Stimulated activated CD4-positive, alpha-beta T cell treated with anti-CD3 and anti-CD28 coated beads, Interleukin-4, amount 100 ng/mL, for 1 hour (primary cell): ENCODE measurements at places on chromosomes 1 and 21.
A peak's percentile ranks its signal among the peaks of the same experiment; 100 is the strongest.

DNA sequence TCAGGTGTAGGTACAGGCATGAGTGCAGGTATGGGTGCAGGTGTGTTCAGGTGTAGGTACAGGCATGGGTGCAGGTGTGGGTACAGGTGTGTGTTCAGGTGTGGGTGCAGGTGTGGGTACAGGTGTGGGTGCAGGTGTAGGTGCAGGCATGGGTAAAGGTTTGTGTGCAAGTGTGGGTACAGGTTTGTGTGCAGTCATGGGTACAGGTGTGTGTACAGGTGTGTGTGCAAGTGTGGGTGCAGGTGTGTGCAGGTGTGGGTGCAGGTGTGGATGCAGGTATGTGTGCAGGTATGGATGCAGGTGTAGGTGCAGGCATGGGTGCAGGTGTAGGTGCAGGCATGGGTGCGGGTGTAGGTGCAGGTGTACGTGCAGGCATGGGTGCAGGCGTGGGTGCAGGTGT lies 79.4 kb upstream of the ACTL8 start:
- DNase-seq: no peak

- peak; percentile 72 for DNase-seq
Observed at GRCh38 chr1:9724706-9725476, 73.4 kb downstream of the PIK3CD start.

- DNase-seq: no peak
Observed at GRCh38 chr1:199279067-199279466, 640.2 kb downstream of the PTPRC start.

- DNase-seq: no peak
Observed at GRCh38 chr1:227174164-227174563, 144.1 kb downstream of the CDC42BPA start.

DNA sequence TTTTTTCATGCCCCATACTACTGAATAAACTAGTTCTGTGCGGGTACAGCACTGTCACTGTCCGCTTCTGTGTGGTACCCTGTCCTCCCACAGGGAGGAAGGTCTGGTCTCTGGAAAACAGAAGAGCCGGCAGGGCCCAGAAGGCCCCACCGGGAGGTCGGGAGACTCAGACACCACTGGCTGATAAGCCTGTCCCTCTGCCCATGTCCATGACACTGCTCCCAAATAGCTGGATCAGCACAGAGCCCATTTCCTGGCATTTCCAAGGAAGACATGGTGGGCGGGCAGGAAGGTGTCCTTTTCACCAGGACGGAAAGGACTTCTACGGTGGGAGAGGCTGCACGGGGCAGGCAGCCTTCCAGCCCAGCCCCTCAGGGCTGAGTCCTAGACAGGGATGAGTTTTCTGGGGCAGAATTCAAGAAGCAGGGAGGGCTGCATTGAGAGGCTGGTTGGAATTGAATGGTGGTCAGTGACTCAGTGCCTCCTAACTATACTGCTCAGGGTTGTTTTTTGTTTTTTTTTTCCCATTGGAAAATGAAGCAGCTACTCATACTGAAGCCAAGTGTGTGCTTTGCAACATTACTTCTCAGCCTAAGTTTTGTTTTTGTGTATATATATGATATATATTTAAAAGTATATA lies 7.1 kb downstream of the PSRC1 start:
- DNase-seq: no peak

- DNase-seq: no peak
Observed at GRCh38 chr1:5940723-5941407, 51.4 kb downstream of the NPHP4 start.

- no peak for DNase-seq
Observed at GRCh38 chr1:205517763-205518162, 13.3 kb downstream of the CDK18 start.

DNA sequence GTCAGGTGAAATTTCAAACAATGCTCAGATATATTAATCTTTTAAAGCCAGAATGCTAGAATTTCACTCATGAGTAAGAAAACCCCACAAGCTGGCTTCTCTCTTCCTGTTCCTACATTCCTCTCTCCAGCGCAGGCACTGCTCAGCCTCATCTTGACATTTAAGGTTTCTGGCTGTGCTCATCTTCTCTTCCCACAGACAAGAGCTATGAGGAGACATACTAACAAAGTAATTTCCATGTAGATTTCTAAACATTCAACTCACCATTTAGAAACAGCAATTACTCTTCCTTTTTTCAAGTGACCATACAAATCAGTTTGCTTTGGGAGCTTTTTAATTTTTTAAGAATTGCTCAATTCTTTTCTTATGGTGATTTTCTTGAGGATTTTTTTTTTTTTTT lies 7.8 kb upstream of the LRRC8D start:
- no peak for DNase-seq

DNA sequence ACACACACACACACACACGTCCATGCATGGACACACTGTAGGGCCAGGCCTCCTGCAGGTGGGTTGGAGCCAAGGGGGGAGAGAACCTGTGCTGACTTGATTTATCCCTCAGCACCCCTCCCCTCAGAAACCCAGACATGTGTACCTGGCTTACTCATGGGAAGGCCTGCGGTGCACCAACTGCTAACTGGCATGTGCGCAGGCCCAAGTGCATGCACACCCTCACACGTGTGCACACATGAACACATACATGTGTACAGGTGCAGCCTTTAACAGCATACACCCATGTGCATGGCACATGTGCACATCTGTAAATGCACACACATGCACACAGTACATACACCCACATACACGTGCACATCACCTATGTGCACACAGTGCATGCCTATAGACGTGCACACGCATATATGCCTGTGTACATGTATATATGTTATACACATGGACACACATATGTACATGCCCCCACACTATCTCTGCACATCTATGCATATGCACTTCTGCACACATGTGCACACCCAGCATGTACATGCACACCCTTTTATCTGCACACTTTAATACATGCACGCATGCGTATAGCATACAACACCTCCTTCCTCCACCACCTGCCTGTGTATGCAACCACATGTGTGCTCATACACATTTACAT lies 67.5 kb downstream of the TRIM11 start:
- DNase-seq: no peak

- DNase-seq: no peak
Observed at GRCh38 chr1:51843948-51844347, 34.6 kb downstream of the NRDC start.

GRCh38 chr1:232226197-232226712 lies 403.7 kb downstream of the SIPA1L2 start:
- no peak for DNase-seq

- DNase-seq: no peak
Observed at GRCh38 chr1:246618240-246618808, 52.1 kb downstream of the CNST start.

DNA sequence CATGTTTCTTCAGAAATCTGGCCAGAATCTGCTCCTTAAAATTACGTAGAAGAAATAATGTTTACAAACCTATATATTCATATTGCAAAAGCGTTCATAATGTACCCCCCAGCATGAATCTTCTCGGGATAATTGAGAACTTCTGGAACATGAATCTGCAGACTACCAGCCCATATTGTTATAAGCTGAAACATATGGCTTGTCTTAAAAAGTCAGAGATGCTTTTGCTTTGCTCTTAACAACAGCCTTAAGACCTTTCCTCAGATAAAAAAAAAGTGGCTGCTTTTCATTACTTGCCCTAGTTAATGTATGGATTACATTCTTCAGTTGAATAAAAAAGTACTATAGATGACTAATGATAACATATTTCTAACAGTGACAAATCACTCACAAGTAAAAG lies 15.0 kb upstream of the ZZZ3 start:
- no peak for DNase-seq

GRCh38 chr1:150890033-150890416 lies 3.1 kb downstream of the CTXND2 start:
- no peak for DNase-seq

GRCh38 chr21:15893902-15894301 lies 164.1 kb downstream of the USP25 start:
- DNase-seq: no peak

- no peak for DNase-seq
Observed at GRCh38 chr1:68225781-68226180, 6.5 kb downstream of the WLS start.

DNA sequence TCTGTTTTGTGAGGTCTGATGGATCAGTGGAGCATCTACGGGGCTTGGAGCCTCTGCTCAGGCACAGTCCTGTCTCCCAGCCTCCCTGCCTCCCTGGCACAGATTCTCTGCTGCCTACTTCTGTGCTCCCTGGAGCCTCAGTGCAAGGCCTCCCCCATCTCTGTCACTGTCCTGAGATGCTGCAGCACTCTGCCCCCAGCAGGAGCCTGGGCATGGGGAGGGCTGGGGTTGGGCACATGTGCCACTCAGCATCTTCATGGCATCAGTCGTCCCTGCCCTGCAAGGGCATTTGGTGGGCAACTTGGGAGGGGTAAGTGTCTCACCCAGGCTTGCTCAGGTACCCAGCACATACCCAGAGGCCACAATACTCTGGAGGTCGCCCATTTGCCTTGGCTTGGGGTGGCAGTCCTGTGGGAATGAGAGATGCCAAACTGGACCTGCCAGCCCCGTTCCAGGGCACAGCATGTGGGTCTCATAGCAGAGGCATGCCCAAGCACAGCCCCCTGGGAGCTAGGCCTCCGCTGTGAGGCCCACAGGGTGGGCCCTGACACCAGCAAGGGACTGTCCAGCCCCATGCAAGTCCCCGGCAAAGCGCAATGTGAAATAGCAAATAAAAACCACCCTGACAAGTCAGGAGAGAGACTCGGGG lies 28.7 kb downstream of the PADI3 start:
- no peak for DNase-seq

- DNase-seq: no peak
Observed at GRCh38 chr1:29939079-29939478, 702.8 kb downstream of the PTPRU start.

DNA sequence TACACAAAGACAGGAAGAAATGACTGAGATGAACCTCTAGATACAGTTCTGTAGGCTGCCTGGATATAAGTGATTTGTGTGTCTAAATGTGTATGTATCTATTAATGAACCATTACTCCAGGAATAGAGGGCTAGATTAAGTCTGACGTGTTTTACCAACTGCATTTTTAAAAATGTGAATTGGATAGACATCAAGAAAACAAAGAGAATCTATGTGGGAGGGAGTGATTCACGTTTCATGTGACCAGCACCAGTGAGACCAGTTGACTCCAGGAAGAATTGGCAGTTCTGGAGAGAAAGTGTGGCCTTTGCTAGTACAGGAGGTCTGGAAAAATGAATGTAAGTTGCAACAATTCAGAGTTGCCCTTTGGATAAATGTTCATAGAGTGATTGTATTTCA lies 53.4 kb upstream of the RGS21 start:
- DNase-seq: no peak

DNA sequence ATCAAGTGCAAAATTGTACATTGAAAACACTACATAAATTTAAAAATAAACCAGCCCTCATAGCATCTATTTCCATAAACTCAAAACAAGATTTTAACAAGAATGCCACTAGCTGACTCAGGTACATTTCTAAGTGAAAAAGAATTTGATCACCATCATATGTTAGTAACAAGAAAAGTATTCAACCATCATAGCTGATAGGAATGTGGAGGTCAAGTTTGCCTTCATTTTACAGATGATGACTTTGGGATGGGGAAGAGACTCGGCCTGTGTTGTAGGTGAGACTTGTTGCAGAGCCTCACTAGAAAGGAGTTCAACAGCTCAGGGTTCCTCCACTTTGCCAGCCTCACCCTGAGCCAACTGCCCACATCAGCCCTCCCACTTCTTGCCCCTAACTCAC lies 318.8 kb upstream of the FAM78B start:
- DNase-seq: no peak

GRCh38 chr1:48749068-48749467 lies 27.6 kb downstream of the BEND5 start:
- no peak for DNase-seq

- no peak for DNase-seq
Observed at GRCh38 chr1:18119289-18119688, 11.7 kb downstream of the IGSF21 start.

GRCh38 chr1:233982827-233983518 lies 78.5 kb downstream of the SLC35F3 start:
- DNase-seq: no peak

DNA sequence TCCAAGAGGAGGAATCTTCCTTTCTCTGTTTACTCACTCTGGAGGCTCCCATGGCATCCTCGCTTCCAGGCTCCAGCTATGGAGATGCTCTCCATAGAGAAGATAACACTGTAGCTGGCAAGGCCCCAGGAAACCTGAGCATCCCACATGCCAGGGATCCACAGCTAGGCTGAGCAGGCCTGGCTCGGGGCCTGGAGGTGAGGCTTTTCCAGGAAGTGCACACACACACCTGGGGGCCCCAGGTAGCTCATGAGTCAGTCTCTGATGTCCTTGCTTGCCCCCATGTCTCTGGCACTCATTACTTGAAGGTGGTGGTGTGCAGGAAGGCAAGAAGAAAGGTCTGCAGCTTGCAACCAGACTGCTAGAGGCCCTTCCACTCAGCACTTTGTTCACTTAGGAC lies 5.5 kb upstream of the LCE5A start:
- DNase-seq: no peak

DNA sequence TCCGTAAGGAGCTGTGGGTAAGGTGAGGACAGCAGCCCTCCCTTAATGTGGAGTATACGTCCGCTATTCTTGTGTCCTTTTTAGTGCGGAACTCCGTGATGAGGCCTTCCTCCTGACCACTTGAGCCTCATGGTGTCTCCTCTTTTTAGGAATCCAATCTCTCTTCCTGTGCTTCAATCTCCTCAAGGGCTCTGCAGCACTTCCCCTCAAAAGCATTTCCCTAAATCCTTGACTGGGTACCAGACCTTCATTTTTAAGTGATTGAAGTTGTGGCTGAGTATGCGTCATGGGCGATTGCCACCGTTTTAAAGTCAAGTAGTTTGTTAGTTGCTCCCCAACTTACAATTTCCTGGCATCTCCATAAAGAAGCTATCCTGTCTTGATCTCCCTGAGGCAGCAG lies 62.8 kb downstream of the SAMSN1 start:
- no peak for DNase-seq

DNA sequence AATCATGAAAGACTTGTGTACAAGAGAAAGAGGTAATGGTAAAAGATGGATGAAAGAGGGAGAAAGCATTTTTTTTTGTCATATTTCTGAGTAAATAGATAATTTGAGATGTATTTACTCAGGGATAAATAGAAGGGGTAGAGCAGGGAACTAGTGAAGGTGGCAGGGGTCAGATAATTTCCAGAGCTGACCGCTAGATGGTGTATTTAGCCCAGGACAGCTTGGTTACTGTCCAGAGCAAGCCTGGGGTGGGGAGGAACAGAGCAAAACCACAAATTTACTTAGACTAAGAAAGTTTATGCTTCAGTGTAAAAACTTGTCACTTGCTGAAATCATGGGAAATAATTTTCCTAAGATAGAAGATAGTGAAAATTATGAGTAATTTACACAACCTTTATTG lies 91.5 kb downstream of the XCL2 start:
- DNase-seq: no peak

- DNase-seq: no peak
Observed at GRCh38 chr1:82090104-82090503, 289.4 kb downstream of the ADGRL2 start.
